Right cardiac atrium (tissue), 5 donors: ENCODE measurements at places on chromosomes 11 and 22. TPM values are rescaled to one million over a fixed set of nuclear protein-coding genes. Genes with fewer than 3 reads are reported as not detected.

IGSF22 gene
- 1.1 TPM for total RNA-seq

DUSP8 gene
- total RNA-seq = 11.1 TPM

OR4C5 gene
- not detected for total RNA-seq

DNA sequence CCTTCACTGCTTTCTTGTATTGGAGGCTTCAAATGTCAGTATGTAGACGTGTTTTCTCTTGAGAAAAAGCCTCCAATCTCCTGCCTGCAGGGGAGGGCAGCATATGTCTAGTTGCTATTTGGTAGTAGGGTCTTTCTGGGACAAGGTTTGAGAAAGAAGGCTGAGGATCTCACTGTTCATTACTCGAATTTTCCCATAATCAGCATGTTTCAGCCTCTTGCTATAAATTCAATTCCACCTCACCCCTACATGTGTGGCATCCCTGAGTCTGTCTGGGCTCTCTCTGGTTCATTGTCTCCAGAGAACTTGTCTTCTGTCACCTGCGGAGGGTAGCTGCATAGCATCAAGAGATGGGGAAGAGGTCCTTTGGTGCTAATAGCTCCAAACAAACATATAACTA, 19.5 kb upstream of the CCDC83 start:
- DNase-seq = no peak

- no peak for DNase-seq
Observed at GRCh38 chr11:95296165-95296564, 65.2 kb upstream of the SESN3 start.

- DNase-seq = no peak
Observed at GRCh38 chr11:80388536-80388935, 947.7 kb upstream of the TENM4 start.

DNA sequence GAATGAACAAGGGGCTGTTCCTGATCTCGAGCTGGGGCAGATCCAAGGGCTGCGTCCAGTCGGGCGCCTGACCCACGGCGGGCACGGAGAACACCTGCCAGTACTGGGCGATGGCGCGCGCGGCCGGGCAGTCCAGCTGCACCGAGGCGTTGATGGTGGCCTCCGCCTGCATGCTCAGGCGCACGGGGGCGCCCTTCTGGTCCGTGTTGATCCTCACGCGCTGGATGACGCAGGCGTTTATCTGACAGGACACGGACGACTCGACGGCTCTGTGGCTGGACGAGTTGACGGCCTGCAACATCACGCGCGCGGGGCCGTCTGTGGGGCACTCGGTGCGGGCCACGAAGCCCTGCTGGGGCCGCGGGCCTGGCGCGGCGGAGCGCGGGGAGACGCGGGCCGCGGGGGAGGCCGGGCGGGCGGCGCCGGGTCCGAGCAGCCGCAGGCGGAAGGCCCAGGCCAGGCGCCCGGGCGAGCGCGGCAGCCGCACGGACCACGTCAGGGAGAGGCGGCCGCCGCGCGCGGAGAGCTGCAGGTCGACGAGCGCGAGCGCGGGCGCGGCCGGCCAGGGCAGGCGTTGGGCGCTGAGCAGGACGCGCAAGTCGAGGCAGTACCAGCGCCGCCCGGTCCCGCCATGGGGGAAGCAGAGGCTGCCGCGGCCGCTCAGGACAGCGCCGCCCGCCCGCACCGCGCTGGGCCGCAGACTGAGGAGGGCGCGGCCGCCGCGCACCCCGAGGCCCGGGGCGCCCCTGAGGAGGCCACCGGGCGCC, 511 bp downstream of the PKDREJ start:
- peak; percentile 77 for DNase-seq
